ENCODE measurements at places on chromosomes 1 and 21.

GRCh38 chr1:209723756-209724693, 19.4 kb downstream of the HSD11B1 start:
- peak; percentile 64 for DNase-seq

GRCh38 chr1:227223171-227223806, 95.0 kb downstream of the CDC42BPA start:
- DNase-seq, result no peak

- DNase-seq, result no peak
These were observed 13.5 kb downstream of the SUSD4 start for GRCh38 chr1:223350361-223350908.

- no peak for DNase-seq
These were observed 20.4 kb downstream of the KCNH1 start for GRCh38 chr1:211113566-211113965.

- DNase-seq, result no peak
These were observed 174.1 kb downstream of the LBR start for GRCh38 chr1:225253784-225254183.

DNA sequence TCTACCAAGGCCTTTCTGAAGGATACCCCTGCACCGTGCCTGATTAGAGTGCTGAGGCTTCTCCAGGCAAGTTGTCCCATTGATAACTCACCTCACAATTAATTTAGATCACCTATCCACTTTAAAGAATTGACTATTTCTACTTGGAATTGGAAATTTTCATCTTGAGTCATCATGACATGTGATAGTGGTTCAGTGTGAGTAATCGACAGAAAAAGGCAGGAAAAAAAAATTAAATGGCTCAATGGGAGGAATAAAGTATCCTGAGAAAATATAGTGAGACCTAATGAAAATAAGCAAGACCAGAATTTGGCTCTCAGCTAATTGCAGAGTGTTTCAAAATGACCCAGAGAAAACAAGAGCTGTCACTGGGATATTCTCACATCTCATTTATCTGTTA, 222.4 kb upstream of the C8B start:
- DNase-seq, result no peak

- DNase-seq, result no peak
These were observed 182.3 kb upstream of the GREM2 start for GRCh38 chr1:240794046-240794843.

DNA sequence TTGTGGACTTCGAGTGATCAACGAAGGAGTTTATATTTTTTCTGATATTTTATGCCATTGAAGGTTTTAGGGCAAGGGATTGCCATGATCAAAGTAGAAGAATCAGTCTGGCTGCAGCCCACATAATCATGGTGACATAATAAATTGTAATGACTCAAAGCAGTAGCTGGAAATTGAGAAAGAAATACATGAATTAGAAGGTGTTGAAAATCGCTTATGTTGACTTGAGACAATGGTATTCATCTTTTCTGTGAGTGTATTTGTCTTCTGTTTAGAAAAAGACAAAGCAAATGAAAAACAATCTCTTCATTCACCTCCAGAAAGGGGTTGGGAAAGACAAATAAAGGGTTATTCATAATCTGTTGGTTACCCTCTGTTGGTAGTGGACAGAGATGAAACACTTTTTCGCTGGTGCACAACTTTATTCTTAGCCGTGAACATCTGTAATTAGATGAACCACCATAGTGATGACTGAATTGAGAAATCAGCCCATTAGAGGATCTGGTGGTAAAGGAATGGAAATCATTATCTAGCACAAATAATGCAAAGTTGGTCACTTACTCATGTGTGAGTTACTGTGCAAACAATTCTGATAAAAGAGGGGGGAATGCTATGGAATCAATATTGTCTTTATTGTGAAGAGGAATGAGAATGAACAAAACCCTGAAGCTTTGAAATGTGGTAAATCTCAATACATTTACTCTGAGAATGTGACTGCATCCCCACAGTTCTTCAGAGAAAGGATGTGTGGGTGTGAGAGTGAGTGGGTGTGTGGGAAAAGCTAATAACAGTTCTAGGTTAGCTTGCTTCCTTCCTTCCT, 121.8 kb downstream of the NTNG1 start:
- DNase-seq, result no peak

DNA sequence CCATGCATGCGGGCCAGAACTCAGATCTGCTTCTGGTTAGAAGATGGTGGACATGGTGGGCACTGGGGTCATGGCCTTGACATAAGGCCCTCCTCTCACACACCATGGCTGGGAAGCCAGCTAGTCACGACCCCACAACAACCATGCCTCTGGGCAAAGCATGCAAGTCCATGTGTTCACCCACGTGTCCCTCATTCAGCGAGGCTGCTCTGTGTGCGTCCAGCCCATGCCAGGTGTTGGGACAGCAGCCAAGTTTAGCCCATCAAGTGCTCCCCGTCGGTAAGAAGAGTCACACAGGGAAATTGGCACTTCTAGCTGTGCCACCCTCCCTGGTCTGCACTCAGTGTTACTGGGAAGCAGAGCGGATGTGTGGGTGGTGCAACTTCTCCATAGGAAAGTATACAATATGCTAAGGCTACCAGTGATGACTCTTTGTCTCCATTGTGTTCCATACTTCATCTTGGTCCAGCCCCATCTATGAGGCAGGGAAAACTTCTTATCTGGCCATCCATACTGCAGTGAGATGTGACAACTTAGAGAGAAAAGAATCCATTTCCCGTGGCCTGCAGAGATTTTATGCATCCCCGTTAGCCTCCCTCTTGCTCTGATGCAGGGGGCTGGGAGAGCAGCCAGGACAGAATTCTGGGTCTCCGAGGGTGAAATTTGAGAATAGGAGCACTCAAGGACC, 198.0 kb downstream of the GRIK3 start:
- DNase-seq, result no peak

DNA sequence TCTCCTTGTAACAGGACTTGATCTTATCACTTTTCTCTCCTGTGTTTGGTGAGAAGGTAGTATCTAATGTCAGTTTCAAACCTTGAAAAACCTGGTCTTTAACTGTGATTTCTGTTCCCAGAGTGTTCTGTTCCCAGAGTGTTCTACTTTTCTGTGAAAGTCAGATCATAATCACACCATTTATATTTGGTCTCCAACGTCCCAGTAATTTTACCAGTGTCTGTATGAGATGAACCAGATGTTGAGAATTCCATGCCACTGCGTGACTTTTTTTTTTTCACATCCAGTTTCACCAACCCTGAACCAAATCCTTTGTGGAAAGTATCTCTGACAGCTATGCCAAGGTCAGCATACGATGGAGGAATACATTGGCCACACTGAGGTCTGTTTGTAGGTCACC, 365.2 kb downstream of the USP25 start:
- DNase-seq, result no peak

DNA sequence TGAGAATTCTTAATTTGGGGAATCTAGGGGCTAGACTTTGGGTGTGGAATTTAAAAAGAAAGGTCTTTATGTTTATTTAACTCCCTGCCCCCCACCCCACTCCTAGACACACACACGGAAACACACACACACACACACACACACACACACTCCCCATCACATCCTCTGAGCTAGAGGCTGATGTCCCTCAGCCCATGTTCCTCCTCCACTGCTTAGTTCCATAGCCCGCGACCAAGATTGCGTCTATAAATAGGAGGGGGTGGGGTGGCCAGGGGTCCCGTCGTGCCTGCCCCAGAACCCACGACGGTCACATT, 655 bp upstream of the KIRREL1 start:
- DNase-seq, result no peak

GRCh38 chr1:21938732-21939538, 1.8 kb upstream of the HSPG2 start:
- DNase-seq, result no peak

DNA sequence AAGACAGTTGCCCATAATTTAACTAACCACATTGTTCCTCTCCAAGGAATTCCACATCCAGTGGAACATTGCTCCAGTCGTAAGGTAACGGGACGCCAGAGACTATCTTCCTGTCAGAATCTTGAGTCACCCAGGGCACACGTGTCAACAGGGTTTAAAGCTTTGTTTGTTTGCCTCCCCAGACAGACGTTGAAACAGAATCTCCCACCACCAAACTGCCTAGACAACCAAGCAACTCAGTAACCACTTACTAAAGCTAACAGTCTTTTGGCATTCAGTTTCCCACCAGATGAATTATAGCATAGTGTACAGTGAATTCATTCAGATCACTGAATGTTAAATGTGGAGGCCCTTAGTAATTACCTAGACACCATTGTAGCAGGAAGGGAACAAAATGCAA, 439.5 kb downstream of the PLPP3 start:
- DNase-seq, result no peak

- no peak for DNase-seq
These were observed 112.9 kb upstream of the ZNF678 start for GRCh38 chr1:227450489-227450888.

DNA sequence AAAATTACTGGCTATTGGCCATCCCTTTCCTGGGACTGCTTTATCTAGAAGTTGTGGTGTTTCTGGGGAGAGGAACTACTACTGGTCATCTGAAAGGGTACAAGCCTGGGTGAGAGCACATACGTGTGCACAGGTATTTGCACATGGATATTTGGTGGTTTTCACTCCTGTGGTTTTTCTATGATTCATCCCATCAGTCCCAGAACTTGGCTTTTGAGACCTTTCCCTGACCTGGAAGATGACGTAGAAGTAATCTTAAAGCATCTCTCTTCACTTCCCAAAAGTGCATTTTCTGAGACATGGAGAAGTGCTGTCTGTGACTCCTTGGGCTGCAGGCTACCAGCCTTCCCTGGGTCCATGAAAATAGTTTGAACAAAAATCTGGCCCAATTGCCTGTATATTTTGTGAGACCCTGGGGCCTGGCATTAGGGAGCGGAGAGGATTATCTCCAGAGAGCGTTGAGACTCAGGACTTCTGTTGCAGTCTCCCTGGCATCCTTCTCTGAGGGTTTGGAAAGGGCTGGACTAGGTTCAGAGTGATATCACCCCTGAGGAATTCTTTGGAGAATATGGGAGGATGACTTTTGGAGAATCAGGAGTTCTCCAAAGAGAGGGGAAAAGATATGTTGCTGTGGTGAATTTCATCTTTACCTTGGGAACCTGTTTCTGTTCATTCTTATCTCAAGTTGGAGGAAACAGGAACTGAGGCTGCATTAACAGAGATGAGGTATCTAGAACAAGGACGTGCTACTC, 130.8 kb downstream of the NOS1AP start:
- no peak for DNase-seq

GRCh38 chr21:45632637-45633251, 10.8 kb upstream of the PCBP3 start:
- DNase-seq, result no peak

DNA sequence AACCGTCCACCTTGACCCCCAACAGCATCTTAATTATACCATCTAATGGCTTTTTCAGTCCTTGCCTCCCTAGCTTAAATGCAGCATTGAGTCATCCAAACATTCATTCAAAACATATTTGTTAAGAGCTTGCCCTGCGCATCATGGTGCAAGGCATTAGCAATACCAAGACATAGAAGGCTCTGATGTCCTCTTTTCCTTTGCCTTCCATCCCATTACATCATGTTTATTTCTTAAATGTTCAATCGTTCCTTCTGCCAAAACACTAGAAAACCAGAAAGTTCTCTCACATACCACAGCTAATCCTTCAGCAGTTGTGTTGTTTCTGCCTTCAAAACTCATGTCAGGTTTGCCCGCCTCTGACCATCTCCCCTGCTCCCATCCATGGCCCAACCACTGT, 29.8 kb upstream of the VTCN1 start:
- DNase-seq, result no peak

DNA sequence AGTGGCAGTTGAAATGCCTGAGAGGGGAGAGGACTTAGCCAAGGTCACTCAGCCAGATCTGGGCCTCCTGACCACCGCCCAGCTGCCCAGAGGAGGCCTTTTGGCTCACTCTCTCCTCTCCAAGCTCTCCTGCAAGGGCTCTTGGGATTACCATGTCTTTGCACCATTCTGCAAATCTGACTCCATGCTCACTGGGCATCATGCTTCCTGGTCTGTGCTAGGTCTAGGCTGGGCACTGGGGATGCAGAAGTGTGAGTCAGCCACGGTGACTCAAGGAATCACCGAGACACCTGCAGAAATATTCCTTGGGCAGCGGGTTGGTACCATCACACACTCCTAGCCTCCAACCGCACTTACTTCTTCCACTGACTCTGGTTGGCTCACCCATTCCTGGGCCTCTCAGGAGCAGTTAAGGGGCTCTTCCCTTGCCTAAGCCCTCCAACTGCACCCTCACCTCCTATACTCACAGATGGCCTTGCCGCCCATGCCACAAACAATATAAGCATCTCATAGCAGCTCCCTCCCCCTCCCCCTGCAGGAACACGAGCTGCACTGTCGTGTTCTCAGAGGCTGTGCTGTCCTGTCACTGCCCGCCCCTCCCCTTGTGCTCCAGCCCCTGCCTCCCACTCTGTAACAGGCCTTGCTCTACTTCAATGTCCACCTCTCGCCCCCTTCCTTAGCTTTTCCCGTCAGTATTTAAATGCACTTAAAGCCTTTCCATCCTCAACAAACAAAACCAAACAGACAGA, 34.8 kb downstream of the CDCP2 start:
- no peak for DNase-seq

GRCh38 chr1:195971589-195971988, 636.7 kb downstream of the KCNT2 start:
- no peak for DNase-seq

DNA sequence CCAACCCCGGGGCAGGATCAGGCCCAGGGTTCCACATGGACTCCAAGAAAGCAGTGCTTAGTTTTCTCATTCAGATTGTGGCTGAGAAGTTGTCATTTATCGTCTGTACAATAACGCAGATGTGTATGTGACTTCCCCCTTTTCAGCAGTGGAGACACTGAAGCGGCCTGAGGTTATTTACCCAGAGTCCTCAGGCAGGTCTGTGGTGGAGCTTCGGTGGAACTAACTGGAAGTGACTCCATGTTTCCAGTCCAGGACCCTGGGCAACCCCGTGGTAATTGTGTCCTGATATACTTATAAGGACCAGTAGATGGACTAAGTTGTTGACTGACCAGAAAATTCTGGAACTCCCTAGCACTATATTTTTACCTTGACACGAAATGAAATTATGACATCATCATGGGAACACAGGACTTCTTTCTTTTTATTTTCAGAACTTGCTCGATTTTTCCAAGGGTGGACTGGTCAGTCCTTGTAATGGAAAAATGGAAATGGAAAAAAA, 1.0 kb upstream of the IER5 start:
- DNase-seq, result peak; percentile 46

DNA sequence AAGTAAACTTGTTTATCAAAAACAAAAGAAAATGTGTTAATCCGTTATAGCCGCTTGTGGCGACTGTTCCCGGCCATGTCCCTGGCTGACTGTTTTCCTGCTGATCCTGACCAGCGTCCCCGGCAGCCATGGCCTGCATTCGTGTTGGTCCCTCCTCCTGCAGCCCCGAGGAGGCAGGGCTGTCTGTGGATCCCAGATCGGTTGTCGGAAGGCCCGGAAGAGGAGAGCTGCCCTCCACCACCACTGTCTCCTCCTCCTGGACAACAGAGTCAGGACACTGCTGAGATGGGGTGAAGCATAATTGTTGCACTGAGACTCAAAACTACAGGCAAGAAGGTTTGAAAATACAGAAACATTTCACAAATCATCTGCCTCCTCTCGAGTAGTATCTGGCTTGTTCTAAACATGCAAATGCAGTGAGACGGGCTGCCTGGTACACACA, 3.6 kb upstream of the MXRA8 start:
- no peak for DNase-seq

- no peak for DNase-seq
These were observed 4.2 kb downstream of the IGSF21 start for GRCh38 chr1:18111605-18112297.

GRCh38 chr21:34844924-34845238, 176.1 kb downstream of the CLIC6 start:
- no peak for DNase-seq
